Muscle of leg (tissue), 16 donors: ENCODE measurements at places on chromosomes 1 and 21.

- no peak for DNase-seq
These were observed 105.9 kb downstream of the KCNK2 start for GRCh38 chr1:215188302-215188950.

DNA sequence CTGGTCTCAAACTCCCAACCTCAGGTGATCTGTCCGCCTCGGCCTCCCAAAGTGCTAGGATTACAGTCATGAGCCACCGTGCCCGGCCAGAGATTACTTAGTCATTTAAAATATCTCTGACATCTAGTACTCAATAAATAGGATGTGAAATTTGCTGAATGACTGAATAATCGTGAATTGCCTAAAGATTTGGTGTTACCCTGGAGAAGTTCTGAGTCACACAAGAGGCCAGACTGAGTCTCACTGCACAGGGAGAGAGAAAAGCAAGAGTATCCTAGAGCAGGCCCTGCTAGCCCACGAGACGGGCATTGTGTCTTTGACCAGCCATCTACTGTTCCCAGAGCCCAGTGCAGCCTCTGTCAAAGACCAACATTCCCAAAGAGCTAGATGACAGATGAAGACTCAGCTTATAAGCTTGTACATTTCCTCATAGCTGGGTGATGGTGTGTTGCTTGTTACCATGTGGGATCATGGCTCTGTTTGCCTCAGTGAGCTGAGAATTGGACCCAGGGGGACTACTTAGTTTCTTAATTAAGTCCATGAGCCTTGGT lies 5.6 kb upstream of the EIF4G3 start:
- DNase-seq: no peak

GRCh38 chr1:47024141-47024801 lies 802 bp downstream of the CYP4X1 start:
- DNase-seq: peak; percentile 74

DNA sequence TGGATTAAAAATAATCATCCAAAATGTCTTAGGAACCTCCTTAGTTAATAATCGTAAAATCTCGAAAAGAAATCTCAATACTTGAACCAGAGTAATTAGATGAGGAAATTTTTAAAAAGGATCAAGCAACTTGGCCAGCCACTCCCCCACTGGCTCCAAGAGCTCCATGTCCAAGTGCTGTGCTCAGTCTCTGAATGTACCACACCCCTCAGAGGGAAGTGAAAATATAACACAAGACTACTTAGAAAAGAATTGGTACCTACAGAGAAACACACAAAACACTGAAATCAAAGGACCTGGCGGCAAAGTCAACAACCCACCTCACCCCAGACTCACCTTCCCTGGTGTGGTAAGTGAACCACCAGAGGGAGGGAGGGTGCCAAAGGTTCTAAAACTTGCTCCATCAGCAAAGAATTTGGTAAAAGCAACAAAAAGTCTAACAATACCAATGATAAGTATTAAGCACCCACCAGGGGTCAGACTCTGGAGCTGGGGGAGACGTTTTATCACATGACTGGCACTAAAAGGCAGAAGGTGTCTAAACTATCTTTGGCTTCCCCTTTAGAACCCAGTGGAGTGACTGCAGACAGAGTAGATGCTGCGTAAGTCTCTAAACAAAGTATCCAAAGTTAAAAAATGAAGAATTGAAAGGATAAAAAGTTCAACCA lies 14.0 kb downstream of the LBR start:
- no peak for DNase-seq

DNA sequence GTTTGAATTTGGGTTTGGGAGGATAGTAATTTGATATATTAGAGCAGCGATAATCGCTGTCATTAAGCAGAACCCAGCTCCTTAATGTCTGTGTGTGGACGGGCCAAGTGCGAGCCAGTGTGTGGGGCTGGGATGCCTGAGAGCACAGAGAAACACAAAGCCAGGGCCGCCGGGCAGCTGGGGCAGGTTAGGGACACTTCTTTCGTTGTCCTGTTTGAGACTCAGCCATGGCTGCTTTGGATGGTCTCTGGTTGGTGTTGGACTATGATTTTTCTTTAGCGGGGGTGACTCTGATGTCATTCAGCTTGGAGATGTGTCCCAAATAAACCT lies 33.4 kb downstream of the ABCG1 start:
- no peak for DNase-seq

DNA sequence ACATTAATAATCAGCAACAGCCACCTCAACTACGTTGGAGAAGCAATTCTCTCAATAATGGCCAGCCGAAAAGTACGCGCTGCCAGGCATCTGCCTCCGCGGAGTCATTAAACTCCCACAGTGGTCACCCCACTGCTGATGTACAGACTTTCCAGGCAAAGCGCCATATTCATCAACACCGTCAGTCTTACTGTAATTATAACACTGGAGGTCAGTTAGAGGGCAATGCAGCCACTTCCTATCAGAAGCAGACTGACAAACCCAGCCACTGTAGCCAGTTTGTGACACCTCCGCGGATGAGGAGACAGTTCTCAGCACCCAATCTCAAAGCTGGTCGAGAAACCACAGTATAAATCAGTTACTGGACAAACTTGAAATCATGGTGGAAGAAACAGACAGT lies 93.9 kb downstream of the KIF1B start:
- DNase-seq: no peak

DNA sequence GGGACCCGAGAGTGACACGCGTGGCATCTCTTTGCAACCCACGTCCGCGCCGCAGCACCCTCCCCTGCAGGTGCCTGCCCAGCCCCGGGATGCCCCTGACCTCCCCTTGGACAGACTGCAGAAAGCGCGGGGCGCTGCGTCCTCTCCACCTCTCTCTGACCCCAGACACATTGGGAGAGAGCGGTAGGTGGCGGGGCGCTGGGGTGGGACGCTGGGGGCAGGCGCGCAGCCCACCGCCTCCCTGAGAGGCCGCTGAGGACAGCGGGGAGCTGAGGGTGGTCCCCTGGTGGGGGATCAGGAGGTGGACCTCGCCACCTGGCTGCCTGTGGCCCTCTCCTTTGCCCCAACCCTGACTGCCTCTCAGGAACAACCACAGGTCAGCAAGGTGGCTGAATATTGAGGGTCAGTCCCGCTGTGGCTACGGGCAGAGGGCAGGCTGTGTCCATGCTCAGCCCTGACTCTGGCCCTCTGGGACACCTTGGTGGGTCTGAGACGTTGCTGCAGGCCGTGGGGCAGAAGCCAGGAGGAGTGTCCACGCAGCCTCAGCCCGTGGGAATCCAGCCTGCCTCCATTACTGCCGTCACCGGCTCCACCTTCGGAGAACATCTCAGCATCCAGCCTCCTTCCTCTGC lies 761 bp upstream of the UBE2J2 start:
- no peak for DNase-seq

DNA sequence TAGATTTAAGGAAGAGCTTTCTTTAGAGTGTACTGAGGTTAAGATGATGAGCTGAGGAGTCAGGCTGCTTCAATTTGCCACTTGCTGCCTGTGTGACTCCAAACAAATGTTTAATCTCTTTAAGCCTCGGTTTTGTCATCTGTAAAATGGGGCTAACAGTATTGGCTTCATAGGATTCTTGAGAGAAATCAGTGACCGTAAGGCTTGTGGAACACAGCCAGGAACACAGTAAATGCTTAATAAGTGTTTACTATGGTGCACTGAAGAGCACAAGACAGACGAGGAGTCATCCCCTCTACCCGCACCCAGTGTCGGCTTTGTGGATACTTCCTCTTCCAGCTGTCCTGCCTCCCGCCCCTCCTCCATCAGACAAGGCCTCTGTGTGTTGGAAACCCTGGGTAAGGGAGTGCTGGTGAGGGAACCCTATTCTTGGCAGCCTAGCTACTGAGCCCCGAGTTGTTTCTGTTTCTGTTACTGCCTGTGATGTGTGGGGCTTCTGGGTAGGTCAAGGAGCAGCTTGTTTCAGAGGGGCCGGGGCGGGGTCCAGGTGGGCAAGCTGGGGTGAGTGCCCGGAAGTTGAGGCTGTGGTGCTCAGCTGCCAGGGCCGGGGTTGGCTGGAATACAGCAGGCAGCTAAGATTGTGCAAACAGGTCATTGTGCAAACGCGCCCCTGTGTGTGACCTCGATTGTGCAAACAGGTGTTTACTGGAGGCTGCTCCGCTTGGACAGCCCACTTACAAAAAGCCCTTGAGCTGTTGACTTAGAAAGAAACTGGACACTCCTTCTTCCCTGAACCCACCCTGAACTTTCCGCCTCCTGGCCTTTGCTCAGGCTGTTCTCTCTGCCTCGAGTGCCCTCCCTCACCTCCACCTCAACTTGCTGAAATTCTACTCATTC lies 4.0 kb upstream of the CSF3R start:
- DNase-seq: peak; percentile 51

DNA sequence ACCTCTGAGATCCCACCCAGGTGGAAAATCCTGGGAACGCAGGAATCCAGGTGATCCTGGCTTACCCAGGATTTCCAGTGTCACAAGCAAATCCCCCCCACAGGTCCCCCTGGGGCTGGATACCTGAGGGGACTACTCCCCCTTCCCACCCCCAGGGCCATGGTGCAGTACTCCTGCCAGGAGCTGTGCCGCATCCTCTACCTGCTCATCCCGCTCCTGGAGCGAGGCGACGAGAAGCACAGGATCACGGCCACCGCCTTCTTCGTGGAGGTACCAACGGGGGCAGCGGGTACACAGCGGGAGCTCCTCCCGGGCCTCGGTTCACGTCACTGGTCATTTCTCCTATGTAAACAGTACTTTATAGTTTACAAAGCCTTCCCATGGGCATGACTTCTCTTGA lies 20.4 kb upstream of the TTC4 start:
- DNase-seq: no peak
